ENCODE measurements at places on chromosomes 2 and 18.
A peak's percentile ranks its signal among the peaks of the same experiment; 100 is the strongest.

- DNase-seq, result no peak
Measured at GRCh38 chr18:7855028-7855427, 287.9 kb downstream of the PTPRM start.

DNA sequence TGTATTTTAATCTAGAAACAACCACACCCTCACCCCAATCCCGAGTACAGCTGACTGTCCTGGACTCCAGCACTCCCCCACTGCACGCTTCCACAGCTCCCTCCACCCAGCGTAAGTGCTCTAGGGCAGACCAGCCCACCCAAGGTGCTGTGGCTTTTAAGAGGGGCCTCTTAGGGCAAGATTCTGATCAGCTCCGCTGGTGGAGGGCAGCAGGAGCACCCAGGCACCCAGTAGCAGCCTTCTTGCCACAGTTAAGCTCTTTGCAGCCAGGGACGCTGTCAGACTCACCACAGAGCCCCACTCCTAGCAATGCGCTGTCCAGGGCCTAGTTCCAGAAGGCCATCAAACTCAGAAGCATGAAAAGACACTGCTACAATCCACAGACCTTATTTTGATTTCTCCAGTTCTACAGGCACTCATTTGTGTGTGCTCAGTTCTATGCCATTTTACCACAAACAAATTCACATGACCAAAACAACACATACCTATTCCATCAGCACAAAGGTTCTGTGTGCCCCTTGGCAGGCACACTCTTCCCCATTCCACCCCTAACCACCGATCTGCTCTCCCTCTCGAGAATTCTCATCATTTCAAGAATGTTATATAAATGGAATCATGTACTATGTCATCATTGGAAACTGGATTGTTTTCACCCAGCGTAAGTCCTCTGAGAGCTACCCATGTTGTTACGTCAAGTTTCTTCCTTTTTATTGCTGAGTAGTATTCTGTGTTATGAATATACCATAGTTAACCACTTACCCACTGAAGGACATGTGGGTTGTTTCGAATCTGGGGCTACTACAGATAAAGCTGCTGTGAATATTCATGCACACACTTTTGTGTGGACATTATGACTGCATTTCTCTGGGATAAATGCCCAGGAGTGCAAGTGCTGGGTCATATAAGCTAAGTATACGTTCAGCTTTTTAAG lies 40.4 kb downstream of the PTPN2 start:
- no peak for DNase-seq

DNA sequence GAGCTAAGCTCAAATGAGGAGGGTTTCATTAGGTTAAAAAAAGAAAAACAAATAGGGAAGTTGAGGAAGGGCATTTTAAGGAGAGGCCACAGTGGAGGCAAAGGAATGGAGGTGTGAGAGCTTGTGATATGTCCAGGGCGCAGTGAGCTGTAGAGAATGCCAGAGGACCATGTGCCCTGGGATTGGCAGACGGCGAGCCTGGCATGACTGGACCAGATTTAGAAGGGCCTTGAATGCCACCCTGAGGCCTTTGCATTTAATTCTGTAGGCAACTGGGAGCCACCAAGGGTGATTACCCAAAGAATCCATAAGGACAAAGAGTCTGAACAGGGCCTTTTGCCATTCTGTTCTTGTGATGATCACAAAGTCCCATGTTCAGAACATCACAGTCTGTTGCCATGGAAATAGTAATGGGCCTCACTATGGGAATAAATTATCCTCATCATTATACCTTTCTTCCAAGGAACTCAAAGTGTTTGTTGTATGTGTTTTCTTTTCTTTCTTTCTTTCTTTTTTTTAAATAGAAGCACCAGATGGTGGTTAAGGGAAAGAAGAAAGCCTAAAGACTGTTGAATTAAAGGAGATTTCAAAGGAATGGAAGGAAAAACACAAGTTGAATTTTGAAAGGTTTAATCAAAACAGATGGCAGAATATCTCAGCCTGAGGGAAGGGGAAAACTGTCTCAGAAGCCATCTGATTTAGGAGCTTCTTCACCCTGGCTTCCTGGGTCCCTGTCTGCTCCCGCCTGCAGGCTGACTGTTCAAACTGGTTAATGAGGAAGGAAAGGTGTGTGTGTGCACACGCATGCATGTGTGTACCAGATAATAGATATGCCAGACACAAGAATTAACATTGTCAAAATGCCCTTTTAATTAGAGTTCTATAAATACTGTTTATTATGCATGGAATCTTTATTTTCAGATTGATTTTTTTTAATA lies 31.6 kb upstream of the NCOA1 start:
- DNase-seq, result no peak

DNA sequence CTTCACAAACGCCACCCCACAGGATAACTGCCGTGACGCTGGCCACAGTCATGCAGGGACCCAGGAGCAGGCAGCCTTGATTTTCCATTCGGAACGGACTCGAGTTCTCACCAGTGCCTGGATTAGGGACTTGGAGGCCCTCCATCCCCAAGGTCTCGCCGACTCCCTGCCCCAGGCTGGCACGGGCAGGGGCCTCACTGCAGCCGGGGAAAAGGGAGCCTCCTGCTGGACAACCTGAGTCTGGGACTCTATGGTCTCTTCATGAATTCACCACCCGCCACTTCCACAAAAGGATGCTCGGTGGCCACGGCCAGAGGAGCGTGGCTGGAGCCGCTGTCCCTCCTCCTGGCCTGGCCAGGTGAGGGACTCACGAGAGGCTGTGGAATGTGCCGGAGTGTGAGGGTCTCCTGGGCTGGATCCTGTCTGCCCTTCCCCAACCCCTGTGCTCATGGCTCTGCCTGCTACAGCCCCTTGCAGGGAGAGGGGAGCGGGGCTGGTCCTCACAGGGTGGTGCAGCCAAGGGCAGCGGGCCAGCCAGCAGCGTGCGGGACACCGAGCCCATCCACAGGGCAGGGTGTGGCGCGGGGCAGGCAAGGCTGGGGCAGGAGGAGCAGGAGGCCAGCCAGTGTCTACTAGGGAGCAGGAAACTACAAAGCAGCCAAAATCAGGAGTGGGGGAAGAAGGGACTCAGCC lies 42.3 kb downstream of the AQP12A start:
- DNase-seq, result peak; percentile 19

DNA sequence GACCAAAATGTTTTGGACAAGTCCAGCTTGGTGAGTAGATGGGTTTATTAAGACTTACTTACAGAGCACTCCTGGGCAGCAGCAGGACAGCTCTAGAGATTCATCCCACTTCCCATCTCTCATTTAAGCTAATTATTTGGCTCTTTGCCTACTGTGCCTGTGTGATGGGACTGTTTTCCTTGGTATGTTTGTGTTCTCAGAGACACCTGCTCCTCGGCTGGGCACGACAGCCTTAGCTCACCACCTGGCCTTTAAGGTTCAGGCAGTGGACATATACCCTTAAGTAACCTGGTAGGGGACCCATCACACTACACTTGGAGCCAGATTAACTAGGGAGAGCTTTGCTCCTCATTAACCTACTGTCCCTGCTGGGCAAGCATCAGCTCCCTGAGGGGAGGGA lies 41.7 kb upstream of the EFEMP1 start:
- DNase-seq, result no peak

GRCh38 chr2:85134255-85134895 lies 1.2 kb downstream of the TCF7L1 start:
- DNase-seq, result peak; percentile 10

DNA sequence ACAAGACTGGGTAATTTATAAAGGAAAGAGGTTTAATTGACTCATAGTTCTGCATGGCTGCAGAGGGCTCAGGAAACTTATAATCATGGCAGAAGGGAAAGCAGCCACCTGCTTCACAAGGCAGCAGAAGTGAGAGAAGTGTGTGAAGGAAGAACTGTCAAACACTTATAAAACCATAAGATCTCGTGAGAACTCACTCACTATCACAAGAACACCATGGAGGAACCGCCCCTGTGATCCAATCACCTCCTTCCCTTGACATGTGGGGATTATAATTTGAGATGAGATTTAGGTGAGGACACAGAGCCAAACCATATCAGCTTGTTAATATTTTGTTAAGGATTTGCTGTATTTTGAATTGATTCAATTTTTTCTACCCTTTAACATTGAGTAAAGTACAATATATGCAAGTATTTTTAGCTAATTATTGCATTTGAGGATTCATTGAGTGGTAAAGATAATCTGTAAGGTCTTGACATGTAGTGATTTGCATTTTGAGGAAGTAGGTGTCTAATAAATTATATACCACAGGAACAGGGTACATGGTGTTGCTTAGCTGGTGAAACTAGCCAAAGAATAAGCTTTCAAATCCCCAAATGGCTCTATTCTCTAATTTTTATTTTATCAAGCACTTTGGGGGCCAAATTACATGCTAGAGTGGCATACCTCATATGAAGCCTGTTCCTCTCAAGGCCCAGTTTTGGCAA lies 3.9 kb upstream of the C2orf69 start:
- DNase-seq, result no peak

DNA sequence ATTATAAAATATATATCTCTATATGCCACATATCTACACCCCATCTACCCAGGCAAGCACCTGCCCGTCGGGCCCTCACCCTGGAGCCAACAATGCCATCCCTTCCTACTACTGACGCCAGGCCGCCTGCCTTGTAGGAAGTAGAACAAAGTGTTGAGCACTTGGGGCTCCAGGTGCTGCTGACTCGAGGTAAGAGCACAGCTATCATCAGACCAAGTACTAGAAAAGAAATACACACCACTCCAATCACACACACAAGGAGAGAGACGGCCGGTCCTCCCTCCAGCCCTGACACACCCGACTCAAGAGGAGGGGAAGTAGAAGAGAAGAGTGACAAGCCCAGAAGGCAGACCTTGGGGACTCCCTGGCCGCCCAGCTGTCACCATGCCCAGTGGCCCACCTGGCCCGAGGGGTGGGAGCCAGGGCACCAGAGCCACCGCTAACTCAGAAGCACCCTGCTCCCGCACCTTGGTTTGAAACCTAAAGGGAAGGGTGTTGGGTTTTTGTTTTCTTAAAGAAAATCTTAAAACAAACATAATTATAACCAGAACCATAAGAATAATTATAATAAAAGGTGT lies 64.0 kb upstream of the POMC start:
- no peak for DNase-seq

- no peak for DNase-seq
Measured at GRCh38 chr2:127669056-127669455, 6.3 kb downstream of the LIMS2 start.

DNA sequence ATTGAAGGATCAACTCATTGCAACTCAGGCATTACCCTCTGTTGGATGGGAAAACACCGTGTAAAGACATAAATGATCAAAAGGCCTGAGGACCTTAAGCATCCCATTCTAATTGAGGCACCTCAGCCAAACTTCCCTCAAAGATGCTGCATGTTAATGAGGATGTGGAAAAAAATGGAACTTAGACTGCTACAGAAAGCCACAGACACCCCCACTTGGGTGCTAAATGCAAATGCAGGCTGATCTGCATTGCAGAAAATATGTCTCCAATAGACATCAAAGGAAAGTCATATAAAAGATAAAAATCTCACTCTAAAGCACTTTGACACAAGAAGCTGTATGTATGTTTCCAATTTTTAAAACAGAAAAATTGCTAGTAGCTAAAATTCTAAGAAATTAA lies 504.7 kb downstream of the KCNJ3 start:
- no peak for DNase-seq

- DNase-seq, result no peak
Measured at GRCh38 chr2:101803128-101803527, 105.6 kb downstream of the MAP4K4 start.

- DNase-seq, result no peak
Measured at GRCh38 chr2:202339071-202339870, 36.9 kb upstream of the BMPR2 start.

DNA sequence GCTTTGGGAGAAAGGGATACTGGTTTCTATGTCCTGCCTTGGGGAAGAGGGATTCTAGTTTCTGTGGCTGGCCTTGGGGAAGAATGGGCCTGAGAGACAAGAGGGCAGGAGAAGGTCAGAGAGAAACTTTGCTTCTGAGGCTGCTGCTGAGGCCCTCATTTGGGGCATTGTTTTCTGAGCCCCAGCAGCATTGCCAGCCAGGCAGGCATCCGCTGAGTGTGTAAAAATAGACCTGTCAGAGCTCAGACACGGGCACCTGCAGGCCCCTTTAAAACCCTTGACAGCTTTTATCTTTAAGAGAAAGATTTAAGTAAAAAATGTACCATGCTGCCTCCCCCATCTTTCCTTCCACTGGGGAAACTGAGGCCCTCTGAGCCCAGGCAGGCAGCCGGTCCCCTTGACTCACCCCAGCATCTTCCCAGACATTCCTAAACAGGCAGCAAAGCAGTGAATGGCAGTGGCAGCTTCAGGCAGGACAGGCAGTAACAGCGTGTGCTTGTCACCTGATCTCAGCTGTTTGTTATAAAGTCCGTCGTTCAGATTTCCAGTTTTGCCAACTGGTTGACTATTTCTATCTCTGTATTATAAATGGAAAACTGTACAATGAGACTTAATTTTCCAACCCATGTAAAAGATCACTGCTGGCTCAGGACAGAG lies 27.6 kb downstream of the MLPH start:
- no peak for DNase-seq

DNA sequence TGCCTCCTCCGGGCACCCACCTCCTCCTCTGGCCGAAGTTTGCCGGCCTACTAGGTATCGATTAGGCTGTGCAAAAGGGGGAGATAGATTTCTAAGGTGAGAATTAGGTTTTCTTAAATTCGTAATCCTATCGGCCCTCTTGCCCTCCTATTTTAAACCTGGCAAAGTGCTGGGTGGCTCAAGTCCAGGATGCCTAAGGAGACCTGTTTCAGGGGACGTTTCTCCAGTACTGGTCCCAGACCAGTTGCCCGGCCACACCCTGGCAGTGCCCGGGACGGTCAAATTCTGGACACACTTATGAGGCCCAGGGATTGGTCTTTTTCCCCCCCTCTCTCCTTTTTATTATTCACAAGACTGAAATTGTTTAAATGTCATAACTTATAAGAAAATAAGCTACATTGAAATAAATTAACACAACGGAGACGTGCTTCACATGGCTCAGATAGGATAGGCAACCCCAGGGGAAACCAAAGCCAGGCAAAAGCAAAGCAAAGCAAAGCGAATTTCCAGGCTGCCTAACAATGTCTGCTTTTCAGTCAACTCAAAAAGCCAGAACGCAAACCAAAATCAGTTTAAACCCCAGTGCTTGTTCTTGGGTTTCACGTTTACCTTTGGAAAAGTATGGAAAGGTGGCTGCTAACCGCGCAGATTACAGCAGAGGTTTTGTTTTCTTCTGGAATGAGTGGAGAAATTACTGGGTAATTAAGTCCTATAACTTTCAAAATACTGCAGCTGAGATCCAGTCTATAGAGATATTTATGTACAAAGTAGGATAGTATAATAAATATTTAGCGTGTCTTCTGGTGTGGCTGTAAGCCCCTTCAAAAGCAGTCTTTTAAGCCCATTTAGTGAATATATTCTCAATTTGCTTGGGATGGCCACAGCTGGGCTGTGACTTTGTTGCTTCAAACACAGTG lies 3.0 kb downstream of the GBX2 start:
- no peak for DNase-seq

GRCh38 chr2:143467011-143467410 lies 337.8 kb downstream of the ARHGAP15 start:
- DNase-seq, result no peak

- peak; percentile 18 for DNase-seq
Measured at GRCh38 chr2:130796290-130796689, 40.4 kb upstream of the ARHGEF4 start.

GRCh38 chr18:56661360-56662062 lies 10.4 kb downstream of the WDR7 start:
- DNase-seq, result no peak

- DNase-seq, result no peak
Measured at GRCh38 chr2:218805627-218806026, 23.7 kb downstream of the CYP27A1 start.

All from stimulated activated naive CD8-positive, alpha-beta T cell treated with anti-CD3 and anti-CD28 coated beads, Interleukin-15, Interleukin-2, amounts not matched to agents 100 U/mL and 50 U/mL, for 24 hours (primary cell).